EL (cell line): ENCODE measurements at places on chromosomes 11 and 22.

DNA sequence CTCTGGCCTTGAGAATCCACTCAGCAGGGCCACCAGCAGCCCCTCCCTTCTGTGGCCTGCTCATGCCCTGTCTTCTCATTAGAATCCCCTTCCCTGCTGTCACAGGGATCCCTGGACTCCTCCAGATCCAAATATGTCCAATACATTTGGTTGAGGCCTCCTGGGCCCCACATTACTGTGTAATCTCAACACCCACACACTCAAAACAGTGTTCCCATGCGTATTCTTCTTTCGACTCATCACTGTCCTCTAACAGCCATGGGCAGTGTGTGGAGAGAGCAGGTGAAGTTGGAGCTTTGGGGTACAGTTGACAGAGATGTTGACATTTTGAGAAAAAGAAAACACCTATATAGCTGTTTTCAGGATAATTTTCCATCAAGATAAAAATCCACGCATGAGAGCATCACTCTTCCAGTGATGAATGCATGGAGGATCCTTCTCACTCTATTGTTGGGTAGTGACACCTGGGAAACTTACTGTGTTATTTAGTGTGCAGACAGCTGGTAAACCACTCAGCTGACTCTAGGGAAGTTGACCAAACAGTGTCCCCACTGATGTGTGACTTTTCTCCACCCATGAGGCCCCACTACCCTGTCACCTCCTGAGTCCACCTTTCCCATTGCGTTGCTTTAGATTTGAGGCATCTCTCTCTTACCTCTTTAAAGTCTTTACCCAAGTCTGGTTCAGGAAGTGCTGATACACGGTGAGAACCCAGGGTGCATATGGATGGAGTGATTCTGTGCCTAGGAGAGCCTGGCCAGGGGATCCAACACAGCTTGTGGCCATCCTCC lies 28.7 kb upstream of the VPREB1 start:
- no peak for DNase-seq

DNA sequence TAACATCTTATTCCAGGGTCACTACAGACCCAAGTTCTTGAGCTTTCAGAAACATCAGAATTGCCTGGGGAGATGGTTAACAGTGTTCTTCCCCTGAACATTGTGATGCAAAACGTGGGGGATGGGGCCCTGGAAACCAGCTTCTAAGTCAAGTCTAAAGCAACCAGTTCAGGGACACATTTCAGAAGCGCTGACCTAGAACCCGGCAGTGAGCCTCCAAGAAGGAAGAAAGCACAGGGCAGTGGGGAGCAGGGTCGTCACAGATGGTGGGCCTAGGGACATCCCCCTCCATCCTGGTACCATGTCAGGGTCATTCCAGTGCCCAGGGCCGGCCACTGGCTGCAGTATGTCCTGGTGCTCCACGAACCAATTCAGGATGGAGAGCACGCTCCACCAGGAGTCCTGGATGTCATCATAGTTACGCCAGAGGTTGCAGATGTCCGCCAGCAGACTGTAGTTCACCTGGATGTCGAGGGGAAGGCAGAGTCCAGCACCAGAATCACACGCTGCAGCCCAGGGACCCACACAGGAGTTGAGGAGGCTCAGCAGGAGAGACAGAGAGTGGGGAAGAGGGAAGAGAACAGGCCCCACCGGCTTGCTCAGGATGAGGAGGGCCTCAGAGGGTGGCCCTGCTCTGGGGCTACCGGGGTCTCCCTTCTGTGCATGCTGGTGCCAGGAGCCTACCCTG lies 5.0 kb downstream of the NAGA start:
- DNase-seq, result no peak

DNA sequence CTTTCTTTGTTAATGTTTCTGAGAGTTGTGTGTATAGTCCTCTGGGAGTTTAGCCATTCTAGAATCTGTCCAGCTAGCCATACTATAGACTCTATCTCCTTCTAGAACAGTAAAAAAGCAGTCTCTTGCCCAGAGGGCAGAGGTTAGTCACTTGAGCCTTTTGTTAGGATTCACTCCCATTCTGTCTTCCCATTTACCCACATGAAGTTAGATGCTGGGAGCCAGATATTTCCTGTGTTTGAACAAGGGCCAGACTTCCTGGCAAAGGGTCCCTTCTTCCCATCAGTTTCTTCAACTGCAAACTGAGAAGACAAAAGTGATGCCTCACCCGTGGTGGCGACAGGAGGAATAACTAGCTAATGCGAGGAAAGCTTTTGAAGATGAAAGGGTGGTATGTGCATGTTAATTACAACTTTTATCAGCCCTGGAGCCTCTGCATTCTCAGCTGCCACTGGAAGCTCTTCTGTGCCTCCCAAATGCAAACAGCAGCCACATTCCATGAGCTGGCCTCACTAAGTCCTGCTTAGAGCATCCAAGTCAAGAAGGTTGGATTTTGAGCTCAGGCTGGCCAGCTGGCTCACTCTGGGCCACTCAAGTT lies 12.8 kb downstream of the CD44 start:
- no peak for DNase-seq

- no peak for DNase-seq
Measured at GRCh38 chr11:60842668-60843600, 1.0 kb downstream of the CCDC86 start.

GRCh38 chr22:29004647-29005371 lies 56.8 kb downstream of the C22orf31 start:
- DNase-seq, result no peak

DNA sequence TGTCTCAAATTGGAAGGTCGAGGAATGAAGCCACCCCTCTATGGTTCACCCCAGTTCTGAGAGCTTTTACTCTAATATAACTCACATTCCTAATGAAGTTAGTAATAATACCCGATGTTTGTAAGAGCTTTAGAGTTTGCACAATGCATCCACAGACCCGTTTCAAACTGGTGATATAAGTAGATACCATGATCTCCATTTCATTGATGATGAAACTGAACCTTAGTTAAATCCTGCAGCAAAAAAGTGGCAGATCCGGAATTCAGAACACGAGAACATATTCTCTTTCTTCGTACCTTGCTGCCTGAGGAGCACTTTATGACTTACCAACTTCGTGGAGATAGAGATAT lies 757 bp upstream of the RBFOX2 start:
- no peak for DNase-seq

DNA sequence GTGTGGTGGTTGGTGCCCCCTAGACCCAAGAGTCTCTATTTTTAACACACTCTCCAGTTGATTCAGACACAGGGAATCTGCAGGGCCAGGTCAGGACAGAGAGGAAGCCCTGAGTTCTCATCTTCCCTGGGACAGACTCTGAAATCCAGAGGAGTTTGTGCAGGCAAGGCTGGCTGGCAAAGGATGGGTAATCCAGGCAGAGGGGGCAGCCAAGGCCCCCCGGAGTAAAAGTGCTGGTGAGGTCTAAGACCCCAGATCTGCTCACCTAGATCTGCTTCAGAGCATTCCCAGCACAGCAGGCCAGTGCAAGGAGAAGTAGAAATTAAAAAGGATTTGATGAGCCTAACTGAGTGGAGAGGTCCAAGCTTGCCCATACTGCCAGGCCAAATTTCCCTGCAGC lies 40.6 kb upstream of the MN1 start:
- DNase-seq, result no peak

DNA sequence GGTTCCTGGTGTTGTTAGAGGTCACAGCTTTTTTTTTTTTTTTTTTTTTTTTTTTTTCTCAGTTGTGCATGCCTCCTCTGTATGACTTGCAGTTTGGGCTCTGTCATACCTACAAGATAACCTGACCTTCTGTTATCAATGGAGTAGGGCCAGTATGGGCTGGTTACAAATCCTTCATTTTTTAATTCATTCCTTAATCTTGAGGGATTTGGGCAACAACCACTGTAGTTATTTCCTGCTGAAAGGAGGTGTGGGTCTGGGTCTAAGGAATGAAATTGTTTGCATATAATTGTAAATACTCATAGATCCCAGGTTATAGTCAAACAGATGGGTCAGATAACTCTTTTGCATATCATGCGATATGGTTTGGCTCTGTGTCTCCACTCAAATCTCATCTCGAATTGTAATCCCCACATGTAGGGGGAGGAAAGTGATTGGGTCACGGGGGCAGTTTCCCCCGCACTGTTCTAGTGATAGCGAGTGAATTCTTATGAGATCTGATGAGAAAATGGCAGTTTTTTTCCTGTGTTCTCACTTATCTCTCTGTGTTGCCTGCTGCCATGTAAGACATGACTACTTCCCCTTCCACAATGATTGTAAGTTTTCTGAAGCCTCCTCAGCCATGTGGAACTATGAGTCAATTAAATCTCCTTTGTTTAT lies 14.1 kb upstream of the GLYAT start:
- no peak for DNase-seq

GRCh38 chr11:113304916-113305315 lies 9.5 kb upstream of the TTC12 start:
- no peak for DNase-seq

GRCh38 chr11:58526721-58527120 lies 18.8 kb upstream of the OR5B21 start:
- no peak for DNase-seq

DNA sequence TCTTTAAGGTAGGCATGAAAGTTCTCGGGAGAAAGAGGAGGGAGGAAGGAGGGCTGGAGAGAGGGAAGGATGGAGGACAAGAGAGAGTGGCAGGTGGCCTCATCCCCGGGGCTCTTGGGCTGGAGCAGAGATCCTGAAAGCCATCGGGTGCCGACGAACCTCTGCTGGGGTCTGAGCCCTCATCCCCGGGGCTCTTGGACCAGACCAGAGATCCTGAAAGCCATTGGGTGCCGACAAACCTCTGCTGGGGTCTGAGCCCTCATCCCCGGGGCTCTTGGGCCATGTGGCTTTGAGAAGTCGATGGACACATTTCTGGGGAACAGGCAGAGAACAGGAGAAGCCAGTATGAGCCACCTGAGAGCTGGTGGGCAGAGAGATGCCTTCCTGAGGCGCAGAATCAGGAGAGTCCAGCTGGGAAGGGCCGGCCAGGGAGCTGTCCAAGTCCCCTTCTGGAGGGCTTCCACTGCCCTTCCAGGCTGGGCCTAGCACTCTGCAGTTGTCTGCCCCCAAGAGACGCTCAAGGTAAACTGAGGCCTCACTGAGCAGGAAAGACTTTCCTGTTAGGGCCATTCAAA lies 1398.1 kb downstream of the BRD1 start:
- DNase-seq, result no peak

DNA sequence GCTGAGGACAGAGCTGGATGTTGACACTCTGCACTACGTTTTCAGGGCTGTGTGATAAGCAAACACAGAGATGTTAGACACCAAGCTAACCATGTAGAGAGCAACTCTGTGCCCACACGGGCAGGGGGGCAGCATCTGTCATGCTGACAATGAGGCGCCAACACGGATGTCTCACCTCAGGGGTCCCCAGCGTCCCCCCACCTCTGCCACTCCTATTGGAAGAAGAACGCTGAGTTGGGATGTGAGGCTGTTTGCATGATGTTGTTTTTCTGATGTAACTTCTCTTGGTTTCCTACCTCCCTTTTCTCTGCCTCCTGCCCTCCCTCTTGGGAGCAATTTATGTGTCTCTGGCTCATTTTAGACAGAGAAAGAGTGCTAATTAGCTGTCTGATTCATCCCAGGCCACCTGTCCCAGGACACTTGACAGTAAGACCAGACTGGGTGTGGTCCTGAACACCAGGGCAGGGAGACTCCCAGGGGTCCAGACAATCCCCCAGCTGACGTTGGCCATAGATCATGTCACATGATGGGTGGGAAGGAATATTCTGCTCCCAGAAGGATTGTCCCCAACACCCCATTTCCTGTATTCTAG lies 89.2 kb upstream of the NCAM1 start:
- DNase-seq, result no peak

DNA sequence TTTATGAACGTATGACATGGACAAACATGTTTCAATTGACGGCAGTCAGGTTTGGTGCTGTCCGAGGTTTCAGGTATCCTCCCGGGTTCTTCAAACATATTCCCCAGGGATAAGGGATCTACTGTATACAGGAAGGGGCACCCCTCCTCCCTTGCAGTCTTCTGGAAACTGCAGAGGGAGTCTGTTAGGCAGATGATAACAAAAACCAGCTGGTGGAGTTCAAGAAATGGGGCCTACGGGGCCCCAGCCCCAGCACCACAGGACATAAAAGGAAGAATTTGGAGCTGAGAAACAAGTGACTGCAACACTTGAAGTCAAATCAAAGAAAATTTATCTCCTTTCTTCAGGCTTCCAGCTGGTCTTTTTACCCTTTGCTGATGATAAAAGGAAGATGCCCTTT lies 32.1 kb downstream of the SNU13 start:
- no peak for DNase-seq

- DNase-seq, result peak; percentile 71
Measured at GRCh38 chr11:14380947-14381561, 22.1 kb upstream of the RRAS2 start.

- DNase-seq, result no peak
Measured at GRCh38 chr11:62713343-62713742, 5.9 kb downstream of the GNG3 start.

DNA sequence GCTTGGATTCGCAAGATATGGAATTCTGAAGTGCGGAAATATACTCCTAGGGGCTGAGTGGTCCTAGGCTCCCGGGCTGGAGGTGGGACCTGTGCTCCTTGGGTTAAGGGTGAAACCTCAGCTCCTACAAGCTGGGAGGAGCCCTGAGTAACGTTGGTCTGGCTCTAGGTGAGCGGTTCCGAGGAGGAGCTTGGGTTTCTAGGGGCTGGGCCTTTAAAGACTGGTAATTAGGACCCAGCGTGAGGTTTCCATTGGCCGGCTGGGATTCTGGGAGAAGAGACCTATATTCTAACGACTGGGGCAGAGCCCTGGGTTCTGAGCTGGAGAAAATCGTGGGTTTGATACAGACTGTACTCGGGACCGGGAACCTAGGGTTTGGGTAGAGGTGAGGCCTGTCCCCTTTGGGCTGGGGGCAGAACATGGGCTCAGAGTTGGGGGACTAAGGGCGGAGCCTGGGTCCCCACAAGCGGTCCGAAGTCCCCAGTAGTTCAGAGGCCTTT lies 882 bp upstream of the MAP4K2 start:
- DNase-seq, result no peak

DNA sequence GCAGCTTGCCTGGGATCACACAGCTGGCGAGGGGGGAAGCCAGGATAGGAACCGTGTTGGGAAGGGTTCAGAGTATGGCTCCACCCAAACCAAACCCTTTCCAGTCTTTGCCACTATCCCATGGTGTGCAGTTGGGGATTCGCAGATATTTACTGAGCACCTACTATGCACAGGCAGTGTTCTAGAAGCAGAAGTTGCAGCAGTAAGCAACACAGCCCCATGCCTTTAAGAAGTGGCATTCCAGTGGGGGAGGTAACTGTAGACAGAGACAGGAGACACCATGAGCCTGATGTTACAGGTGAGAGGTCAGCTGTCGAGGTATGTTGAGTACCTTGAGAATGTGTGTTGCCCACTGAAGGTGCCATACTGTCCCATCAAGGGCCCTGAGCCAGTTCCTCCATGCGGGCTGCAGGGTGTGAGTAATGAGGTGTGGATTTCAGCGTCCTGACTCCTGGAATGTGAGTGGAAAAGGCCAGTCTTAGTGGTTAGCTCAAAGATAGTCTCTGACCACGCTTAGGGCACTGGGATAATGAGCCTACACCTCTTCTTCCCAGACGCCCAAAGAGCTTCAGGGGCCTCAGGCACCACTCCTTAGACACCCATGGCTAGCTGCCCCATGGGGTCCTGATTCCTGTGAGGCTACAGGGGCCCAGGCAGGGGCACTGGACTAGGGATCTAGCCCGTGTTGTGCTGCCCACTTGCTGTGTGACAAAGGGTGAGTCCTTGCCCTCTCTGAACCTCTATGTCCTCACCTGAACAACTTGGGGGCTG lies 71.8 kb upstream of the TP53I11 start:
- peak; percentile 21 for DNase-seq
